Fibroblast of mammary gland (primary cell): ENCODE measurements at places on chromosomes 1 and 21.

DNA sequence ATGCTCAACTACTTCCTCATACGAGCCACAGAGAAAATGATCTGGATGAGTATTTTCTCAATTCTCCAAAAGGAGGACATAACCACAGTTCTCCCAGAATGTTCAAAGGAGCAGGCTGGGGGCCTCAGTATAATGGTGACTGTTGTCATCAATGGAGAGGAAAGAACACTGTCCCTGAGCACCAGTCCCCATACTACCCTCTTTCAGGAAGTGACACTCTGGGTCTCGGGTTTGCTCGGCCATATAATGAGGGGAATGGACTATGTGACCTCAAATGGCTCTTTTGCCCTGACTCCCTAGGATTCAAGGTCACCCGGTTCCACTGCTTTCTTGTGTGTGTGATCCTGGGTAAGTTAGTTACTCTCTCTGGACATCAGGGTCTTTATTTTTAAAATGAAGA lies 22.8 kb downstream of the SLC9A1 start:
- no peak for DNase-seq

DNA sequence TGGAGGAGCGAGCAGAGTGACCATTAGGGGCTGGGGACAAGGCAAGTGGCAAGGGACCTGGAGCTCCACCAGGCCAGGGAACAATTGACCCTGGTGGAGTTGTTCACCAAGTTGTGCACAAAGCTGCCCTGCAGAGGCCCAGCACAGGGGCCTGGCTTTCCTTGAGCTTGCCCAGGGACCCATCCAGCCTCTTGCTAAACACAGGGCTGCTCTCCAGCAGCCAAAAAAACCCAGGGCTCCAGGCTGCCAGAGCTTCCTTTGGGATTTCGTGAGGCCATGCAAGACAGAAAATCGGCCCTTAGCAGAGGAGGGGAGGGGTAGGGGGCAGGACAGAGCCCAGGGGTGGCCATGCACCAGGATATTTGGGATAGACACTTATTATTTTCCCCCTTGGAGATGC lies 32.6 kb downstream of the LRP8 start:
- DNase-seq, result no peak

- DNase-seq, result no peak
Observed at GRCh38 chr1:239169276-239169675, 217.1 kb upstream of the CHRM3 start.

GRCh38 chr1:27071049-27071416 lies 58.4 kb upstream of the TENT5B start:
- peak; percentile 45 for DNase-seq

DNA sequence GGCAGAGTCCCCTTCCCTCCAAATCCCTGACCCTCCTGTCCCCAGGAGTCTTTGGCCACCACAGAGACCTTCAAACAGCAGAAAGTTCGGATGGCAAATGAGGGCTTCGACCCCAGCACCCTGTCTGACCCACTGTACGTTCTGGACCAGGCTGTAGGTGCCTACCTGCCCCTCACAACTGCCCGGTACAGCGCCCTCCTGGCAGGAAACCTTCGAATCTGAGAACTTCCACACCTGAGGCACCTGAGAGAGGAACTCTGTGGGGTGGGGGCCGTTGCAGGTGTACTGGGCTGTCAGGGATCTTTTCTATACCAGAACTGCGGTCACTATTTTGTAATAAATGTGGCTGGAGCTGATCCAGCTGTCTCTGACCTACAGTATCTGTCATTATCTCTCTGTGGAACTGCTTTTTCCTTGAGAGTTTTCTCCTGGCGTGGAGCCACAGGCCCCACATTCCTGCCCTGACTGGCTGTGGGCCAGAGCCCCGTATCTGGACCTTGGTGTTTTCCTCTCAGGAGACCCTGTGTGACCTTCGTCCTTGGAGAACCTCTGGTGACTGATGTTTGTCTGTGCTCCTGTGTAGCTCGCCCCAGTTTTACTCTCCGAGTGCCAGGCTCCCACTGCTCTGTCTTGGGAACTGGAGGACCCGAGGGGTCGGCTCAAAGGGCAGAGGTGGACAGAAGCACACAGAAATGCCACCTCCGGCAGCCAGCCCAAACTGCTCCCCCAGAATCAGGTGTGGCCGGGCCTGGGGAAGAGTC lies 4.8 kb downstream of the SLC27A3 start:
- DNase-seq, result no peak

GRCh38 chr21:14866859-14867765 lies 197.7 kb downstream of the NRIP1 start:
- no peak for DNase-seq

DNA sequence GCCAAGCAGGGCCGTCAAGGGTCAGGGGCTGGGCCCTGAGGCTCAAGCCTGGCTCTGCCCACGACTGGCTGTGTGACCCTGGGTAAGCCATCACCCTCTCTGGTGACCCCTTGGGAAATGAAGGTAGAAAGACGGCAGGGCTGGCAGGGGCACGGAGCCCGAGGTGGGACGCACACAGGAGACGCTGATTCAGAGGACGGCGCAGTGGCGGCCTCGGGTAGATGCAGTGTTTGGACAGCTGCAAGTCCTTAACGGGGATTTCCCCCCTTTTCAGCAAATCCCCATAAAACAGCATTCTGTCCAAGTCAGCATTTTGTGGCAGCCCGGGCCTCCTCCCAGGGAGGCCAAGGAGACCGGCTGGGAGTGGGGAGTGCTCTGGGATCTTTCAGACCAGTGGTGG lies 16.7 kb downstream of the COL8A2 start:
- peak; percentile 25 for DNase-seq

DNA sequence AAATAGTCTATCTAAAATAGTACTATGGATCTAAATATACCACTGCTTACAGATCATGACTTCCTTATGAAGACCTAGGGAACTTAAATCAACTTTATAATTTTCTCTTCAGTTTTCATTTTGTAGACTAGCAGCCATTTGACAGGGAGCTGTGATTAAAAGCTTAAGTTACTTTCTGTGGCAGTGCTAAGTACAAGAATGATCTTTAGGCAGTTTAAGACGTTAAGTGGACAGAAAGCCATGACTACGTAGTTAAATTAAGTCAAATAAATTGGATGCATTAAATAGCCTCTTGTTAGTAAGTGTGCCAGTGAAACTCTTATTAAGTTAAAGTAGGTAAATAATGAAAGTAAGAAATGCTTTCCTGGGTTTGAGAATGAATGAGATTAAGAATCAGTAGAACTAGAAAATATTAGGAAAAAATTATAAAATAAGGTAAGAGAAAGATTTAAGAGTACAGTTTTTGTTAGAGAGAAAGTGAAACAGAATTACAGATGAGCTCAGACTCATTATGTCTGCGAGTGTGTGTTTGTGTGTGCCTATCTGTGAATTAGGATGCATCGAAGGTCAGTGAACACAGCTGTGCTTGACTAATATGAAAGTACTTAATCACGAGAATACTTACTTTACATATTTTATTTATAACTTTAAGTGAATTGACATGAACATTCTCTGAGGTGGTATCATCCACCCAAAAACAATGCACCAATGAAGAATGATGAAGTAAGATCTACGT lies 336.9 kb downstream of the KCNT2 start:
- no peak for DNase-seq

DNA sequence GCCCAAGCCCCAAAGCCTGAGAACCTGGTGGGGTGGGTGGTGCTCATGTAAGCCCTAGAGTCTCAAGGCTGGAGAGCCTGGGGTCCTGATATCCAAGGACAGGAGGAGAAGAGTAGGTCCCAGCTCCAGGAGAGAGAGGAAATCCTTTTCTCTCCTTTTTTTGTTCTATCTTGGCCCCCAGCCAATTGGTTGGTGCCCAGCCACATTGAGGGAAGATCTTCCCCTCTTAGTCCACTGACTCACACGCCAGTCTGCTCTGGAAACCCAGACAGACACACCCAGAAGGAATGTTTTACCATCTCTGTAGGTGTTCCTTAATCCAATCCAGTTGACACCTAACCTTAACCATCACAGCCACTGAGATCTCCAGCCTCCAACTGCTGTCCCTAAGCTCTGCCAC lies 16.2 kb upstream of the LIN9 start:
- peak; percentile 17 for DNase-seq

GRCh38 chr1:186207391-186208085 lies 167.5 kb downstream of the TPR start:
- peak; percentile 66 for DNase-seq

DNA sequence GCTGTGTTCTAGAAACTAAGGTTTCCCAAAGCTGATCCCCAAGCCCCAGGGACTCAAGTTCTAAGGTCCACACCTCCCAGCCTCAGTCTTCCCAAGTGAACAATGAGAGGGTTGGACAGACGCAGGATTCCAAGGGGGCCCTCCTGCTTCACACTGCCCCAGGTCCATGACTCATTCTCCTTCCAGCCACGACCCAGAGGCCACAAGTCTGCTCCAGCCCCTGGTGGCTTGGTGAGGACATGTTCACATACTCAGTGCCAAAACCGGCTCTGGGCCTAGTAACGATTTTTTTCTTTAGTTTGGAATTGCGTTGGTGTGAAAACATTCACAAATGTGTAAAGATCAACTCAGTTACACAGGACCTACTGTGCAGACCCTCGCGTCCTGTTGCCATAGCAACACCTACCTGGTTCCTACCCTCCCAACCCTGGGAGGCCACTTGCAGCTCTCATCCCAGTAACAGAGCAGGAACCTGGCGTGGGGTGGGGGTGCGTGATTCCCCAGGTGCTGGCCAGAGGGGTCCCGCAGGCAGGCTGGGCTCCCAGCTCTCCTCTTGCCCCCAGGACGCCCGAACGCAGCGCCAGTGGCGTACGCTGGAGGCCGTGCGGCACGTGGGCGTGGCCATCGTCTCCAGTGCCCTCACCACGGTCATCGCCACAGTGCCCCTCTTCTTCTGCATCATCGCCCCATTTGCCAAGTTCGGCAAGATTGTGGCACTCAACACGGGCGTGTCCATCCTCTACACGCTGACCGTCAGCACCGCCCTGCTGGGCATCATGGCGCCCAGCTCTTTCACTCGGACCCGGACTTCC lies 57.0 kb downstream of the DISP3 start:
- DNase-seq, result peak; percentile 2

DNA sequence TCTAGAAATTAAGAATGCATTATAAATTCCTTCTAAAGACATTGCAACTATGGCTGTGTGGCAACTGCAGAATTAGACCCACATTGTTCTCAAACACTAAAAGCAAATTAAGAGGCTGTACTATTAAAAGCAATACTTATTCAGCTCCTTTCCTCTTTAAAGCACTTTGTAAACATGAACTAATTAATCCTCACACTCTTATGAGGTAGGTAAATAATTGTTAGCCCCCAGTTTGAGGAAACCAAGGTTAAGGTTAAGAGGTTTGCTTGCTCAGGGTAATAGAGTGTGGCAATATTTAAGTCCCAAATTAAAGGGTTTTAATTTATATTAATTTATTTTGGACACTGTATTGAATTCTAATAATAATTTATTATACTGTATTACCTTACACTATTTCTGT lies 553.8 kb downstream of the LRRIQ3 start:
- DNase-seq, result no peak

DNA sequence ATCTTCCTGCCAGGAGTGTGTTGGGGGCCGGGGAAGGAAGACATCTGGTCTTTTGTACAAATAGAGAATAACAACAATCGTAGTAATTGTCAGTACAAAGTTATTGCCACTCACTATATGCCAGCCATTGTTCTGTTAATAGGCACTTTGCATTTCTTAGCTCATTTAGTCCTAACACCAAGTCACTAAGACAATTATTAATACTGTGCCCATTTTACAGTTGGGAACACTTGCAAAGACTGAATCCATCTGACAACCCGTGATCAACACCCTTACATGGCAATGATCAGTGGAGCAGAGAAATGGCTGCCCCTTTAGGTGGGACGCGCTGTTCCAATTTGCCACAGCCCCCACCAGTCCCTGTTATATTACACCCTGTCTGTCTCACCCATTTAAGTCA lies 33.3 kb downstream of the FBXO2 start:
- DNase-seq, result no peak

- peak; percentile 89 for DNase-seq
Observed at GRCh38 chr1:24727501-24728216, 17.6 kb upstream of the CLIC4 start.

DNA sequence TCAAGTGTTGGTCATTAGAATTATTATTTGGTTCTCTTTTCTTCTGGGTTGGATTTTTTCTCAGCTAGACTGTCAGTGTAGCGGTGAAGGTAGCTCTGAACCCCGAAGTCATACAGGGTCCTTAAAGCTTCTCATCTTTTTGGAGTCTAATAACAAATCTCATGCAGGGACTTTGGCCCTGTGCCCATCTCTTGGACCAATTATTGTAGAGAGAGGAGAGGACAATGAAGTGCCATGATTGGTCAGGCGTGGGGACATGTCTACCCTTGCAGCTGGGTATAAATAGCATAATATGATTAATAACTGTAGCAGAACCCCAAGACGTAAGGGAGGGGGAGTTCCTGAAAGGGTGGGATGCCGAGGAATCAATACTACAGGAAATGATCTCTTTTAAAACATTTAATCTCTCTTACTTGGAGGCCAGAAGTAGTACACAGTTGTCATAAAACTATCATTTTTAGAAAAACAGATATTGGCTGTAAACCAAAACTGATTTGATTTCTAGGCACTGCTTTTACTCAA lies 8.8 kb downstream of the MAGI3 start:
- no peak for DNase-seq

DNA sequence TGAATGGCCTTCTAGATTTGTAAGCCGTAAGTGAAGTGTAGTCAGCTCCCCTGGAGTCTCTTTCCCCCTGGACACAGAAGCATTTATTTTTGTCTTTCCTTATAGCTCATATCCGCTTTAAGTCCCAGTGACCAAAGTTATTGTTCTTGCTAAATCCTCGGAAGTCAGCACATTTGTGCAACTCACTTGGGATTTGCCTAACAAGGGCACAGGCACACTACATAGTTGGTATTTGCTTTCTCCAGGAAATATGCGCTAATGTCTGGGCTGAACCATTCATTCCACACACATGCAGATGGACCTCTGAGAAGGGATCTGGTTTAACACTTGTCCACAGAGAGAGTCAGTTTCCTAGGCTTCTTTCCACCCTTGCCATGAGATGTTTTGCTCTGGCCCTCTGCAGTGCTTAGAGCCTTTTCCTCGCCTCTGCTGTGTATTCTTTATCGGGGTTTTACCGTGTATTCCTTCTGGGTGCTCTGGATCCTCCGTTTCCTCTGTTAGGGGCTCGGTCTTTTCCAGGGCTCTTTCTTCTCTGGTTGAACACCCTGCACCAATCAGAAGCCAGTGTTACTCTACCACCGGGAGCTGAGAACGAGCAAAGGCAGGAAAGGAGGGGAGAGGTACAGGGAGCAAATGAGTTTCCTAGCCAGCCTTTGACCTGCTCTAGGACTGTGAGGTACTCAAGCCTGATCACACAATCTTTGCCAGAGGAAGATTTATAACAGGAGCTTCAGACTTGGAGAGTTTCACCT lies 72.4 kb downstream of the ABCA4 start:
- no peak for DNase-seq

DNA sequence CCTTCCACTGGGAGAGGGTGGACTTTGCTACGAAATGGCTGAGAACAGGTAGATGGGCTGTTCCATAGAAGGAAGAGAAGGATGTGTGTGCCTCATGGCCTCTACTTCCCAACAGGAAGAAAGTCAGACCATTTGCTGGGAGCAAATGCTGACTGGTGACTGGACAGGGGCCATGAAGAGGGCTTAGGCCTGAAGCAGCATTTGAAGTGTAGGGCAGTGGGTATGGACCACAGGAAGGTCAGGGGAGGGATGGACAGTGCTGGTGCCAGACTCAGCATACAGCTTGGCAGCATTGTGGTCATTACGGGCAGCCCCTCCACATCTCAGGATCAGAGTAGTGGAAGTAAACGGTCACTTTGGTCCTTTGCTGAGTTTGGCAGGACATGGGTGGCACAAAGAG lies 275.7 kb downstream of the MATN1 start:
- DNase-seq, result no peak

- DNase-seq, result no peak
Observed at GRCh38 chr1:173433751-173434326, 43.3 kb upstream of the PRDX6 start.
